Activated naive CD8-positive, alpha-beta T cell treated with anti-CD3 and anti-CD28 coated beads, Interleukin-2, amount 50 U/mL, for 16 hours (primary cell): ENCODE measurements at places on chromosomes 5 and 9.

- DNase-seq, result no peak
These were observed 3.8 kb upstream of the SYNPO start for GRCh38 chr5:150636391-150637244.

GRCh38 chr9:85716031-85716877 lies 25.5 kb downstream of the AGTPBP1 start:
- DNase-seq, result no peak

- no peak for DNase-seq
These were observed 12.0 kb downstream of the TMEM8B start for GRCh38 chr9:35840881-35841644.

GRCh38 chr5:118176146-118176545 lies 812.2 kb downstream of the DTWD2 start:
- no peak for DNase-seq

- DNase-seq, result no peak
These were observed 582.7 kb upstream of the DMAC1 start for GRCh38 chr9:8382266-8382665.

DNA sequence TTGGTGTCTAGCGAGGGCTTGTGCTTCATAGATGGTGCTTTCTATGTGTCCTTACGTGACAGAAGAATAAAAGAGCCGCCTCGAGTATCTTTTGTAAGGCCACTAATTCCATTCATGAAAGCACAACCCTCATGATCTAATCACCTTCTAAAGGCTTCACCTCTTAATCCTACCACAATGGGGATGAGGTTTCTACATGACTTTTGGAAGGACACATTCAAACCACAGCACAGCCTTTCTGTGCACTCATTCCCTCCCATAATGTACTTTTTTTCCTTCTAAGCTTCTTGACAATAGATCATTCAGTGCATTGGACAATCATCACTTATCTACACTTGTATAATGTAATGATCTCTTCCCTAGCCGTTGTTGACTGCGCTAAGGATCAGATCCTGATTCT lies 774.8 kb downstream of the BRINP1 start:
- DNase-seq, result no peak

DNA sequence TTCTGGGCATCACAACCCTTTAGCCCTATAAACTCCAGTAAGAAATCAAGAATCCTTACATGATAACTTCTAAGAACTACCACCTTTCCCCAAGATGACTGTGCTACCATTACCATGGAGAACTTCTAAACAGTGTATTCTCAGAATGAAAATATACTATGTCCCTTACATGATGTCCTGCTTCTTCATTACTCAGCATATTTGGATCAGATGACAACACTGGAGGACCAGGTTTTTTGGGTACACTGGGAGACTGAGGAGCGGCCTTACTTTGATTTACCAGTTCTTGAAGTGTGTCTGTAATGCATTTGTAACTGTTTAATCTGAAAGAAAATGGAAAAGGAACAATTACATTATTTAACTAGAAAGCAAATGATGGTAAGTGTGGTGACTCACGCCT lies 55.7 kb upstream of the CPLANE1 start:
- no peak for DNase-seq

DNA sequence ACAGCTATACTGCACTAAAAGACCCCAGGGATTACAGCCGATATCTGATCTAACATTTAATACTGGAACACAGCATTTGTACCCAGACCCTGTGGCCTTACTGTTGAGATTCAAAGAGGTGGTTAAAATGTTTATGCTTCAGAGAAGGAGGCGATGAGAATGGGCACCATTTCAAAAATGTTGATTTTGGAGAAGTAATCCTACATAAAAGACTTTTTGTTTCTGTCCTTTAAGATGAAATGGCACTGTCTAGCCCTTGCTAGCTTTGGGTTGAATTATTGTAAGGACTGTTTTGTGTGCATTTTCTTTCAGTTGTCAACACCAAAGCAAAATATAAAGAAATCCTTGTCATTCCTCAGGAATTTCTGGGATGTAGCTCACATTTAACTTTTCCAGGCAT lies 288.5 kb upstream of the ANKH start:
- no peak for DNase-seq

DNA sequence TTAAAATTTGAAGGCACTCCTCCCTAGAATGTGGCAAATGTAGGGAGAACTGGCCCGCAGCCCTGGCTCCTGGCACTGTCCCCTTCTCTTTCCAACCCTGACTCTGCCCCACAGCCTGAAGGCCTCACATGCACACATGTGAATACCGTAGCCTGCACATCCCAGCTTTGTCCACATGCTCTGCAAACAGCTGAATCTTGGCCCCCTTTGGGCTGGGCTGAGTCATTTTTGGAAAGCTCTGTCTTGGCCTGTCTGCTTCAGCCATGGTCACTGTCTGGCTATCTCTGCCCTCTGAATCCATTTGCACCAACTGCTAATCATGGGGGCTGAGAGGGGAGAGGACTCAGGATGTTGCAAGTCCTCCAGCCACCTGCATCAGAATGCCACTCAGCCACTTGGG lies 22.1 kb upstream of the GALNT10 start:
- no peak for DNase-seq

- DNase-seq, result no peak
These were observed 42.0 kb downstream of the SFXN1 start for GRCh38 chr5:175520321-175520720.
